Fibroblast of skin of abdomen (primary cell): ENCODE measurements at places on chromosomes 5 and 9.

DNA sequence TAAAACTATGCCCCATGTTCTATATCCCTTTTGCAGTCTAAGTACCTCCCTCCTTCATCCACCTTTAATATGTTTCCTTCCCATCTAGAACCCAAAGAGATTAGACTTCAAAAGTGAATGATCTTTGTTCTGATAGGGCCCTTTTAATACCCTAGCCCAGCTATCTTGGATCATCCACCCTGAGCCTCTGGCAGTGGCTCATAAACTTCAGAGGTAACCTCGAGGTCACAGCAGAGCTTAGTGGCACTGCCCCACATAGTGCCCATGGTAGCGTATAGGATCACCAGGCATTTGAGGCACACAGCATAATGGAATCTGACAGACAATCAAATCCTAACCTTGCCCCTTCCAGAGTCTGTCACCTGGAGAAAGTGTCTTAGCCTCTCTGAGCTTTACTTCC is 15.8 kb downstream of the ADRB2 start:
- DNase-seq: no peak

DNA sequence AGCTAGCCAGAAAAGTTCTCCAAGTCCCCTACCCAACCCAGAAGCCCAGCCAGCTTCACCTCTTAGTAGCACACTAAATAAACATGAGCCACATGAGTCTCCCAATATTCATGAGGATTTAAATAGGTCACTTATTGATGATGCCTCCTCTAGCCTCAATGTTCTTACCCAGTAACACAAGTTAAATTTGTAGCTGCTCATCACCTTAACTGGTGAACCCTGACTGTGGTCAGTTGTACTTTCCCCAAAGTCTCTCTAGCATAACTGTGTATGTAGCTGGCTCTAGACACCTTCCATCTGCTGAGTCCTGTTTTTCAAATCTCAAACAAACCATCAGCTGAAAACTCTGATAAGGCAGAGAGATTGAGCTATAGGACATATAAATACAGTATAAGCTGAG is 100.3 kb upstream of the ELAVL2 start:
- DNase-seq: no peak

DNA sequence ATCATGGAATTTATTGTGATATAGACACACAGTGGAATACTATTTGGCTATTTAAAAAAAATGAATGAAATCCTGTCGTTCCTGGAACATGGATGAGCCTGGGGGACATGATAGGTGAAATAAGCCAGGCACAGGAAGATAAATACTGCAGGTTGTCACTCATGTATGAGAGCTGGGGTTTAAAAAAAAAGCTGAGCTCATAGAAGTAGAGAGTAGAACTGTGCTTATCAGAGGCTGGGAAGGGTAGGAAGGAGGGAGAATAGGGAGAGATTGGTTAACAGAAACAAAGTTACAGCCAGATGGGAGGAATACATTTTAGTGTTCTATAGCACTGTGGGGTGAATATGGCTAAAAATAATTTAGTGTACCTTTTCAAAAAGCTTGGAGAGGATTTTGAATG is 200.6 kb upstream of the NR4A3 start:
- DNase-seq: no peak

GRCh38 chr5:43338862-43339261 is 25.6 kb upstream of the HMGCS1 start:
- DNase-seq: no peak

- no peak for DNase-seq
Measured at GRCh38 chr5:16108418-16108817, 71.2 kb downstream of the MARCHF11 start.

DNA sequence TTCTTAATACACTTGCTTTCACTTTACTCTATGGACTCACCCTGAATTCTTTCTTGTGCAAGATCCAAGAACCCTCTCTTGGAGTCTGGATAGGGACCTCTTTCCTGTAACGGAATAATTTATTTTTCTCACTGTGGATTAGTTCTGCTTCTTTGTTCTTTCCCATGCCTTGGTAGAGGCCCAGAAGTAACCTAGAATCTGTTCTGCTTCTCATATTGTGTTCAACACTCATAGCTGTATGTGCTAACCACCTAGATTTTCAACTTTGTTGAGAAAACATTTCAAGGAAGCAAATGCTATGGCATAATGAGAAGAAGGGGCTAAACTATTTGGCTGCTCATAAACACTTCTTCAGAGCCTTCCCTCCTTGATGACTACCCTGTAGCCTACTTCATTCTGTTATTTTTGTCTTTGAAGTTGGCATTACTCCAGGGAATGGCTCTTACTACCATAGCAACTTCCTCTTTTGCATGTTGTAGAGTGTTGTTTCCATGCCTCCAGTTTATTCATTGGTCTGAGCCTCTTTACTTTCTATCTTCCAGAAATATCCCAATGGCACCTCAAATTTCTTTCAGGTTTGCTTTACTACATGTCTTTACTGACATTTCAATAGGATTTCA is 74.3 kb downstream of the KIAA0825 start:
- DNase-seq: no peak

GRCh38 chr9:119278171-119278570 is 91.1 kb downstream of the BRINP1 start:
- DNase-seq: no peak

DNA sequence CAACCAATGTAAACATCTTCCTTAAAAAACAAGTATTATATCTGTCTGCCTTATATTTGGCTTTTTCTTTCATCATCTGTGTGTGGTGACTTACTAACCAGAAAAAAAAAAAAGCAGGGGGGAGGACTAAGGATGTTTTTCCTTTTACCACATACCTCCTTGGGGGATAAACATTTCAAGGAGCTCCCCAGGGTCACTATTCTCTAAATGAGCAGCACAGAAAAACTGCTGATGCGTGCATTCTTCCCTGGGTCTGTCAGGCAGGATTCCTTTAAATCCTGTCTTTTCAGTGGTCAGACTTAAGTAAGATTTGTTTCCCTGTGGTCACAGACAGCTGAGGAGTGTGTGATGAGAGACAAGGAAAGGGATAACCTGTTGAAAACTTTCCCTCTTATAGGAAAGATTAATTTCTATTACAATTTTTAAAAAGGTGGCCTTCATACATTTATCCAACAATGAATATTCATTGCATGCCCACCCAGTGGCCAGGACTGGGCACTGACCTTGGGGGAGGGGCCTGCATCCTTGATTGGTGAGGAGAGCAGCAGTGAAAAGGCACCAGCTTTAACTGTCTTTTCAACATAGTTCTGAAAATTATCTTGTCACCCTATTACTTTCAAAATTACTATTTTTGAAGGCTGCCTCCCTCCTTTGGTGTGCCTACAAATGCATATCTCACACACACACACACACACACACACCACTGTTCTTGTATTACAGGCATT is 123.1 kb downstream of the TLE4 start:
- peak; percentile 96 for DNase-seq

- DNase-seq: no peak
Measured at GRCh38 chr5:93359960-93360305, 221.1 kb downstream of the NR2F1-AS1 start.

DNA sequence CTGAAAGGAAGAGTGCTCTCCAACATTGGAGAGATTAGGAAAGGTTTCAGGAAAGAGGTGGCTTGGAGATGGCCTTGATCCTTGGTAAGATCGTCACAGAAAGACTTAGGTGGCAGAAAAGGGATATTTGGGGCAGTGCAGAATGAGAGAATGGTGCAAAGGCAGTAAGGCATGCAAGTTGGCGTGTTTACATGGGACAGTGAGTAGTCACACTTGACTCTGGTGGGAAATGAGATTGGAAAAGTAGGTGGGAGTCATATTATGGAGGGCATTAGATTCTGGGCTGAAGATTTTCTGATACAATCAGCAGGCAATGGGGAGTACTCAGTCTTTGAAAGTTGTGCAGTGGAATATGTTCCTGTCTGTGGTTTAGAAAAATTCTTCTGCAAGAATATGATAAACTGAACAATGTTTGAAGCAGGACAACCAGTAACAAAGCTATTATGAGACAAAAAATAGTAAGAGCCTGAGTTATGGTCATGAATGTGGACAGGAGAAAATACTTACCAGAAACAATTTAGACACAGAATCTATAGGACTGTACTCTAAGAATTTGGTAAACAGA is 76.2 kb upstream of the ANKRD55 start:
- peak; percentile 50 for DNase-seq

GRCh38 chr9:13090628-13091027 is 188.9 kb downstream of the MPDZ start:
- no peak for DNase-seq
